Esophagus squamous epithelium (tissue), 5 donors: ENCODE measurements at places on chromosomes 11 and 22.

- H3K36me3 ChIP-seq, result no peaks in the 10 kb centered on the region
- H3K27me3 ChIP-seq, result no peaks in the 10 kb centered on the region
- H3K4me3 ChIP-seq, result no peak overlapping the region
Observed at GRCh38 chr22:20238536-20238900, 29.6 kb downstream of the RTN4R start.

GRCh38 chr11:112161012-112161411 is 2.9 kb downstream of the IL18 start:
- H3K36me3 ChIP-seq, result no peaks in the 10 kb centered on the region
- H3K27me3 ChIP-seq, result no peaks in the 10 kb centered on the region
- no peak for DNase-seq
- peak overlapping the region; percentile 59 for H3K4me3 ChIP-seq
- H3K27ac ChIP-seq, result peak overlapping the region; percentile 28

DNA sequence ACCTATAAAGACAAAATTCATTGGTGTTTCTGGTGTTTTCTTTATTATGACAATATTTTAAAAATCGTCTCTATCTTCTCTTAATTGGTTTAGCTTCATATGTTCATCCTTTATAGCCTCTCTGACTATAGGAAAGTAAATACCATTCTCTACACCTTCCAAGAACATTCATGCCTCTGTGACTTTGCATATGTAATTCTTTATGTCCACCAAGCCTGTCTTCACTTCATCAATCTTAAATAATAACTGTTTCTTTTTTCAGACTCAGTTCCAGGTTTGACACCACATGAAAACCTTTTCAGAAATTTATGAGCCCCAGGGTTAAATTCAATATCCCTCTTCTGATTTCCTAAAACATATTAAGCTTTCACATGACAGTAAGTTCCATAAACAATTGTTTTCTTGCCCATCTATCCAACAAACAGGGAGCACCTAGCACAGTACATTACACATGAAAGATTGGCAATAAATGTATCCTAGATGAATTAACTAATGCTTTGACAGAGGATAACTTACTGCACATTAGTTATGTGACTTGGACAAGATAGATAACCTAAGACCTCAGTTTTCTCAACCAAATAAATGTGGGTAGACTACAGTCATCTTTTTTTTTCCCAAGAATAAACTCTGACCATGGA is 886.1 kb downstream of the LRRC4C start:
- no peak overlapping the region for H3K27ac ChIP-seq
- DNase-seq, result no peak
- H3K4me1 ChIP-seq, result no peaks in the 10 kb centered on the region
- H3K4me3 ChIP-seq, result no peak overlapping the region
- no peaks in the 10 kb centered on the region for H3K27me3 ChIP-seq

DNA sequence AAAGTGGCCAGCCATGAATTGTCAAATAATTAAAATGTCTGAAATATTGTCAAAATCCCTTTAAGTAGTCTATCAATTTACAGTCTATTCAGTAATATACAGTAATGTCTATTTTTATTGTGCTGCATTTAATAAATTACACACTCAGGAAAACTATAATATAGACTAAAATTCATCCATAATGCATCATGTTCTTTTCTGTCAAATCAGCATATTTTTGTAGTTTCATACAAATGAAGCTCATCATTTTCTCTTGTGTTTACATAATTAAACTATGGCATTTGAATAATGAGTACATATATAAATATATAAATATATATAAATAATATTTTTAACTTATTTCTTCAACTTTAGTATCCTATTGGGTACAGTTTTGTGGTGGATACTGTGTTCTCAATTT is 868.7 kb upstream of the CHORDC1 start:
- H3K27ac ChIP-seq, result no peak overlapping the region
- no peak overlapping the region for H3K4me3 ChIP-seq
- no peaks in the 10 kb centered on the region for H3K27me3 ChIP-seq

DNA sequence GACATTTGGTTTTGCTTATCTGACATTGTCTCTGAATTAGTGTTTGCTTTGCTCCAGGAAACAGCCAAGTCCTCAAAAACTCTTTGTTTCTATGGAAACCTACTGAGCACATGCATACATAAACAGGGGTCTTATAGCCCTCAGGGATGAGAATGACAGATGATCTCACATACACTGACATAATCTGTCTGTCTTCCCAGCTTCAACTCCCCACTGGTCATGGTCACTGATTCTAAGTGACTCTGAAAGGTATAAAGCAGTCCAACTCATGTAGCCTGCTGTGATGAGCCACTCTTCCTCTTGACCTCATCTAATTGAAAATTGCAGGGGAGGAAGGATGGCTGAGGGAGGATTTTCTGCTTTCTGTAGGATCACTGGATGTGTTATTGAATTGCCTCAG is 12.6 kb downstream of the ZNF143 start:
- no peak for DNase-seq
- H3K4me3 ChIP-seq, result no peak overlapping the region
- no peaks in the 10 kb centered on the region for H3K27me3 ChIP-seq

DNA sequence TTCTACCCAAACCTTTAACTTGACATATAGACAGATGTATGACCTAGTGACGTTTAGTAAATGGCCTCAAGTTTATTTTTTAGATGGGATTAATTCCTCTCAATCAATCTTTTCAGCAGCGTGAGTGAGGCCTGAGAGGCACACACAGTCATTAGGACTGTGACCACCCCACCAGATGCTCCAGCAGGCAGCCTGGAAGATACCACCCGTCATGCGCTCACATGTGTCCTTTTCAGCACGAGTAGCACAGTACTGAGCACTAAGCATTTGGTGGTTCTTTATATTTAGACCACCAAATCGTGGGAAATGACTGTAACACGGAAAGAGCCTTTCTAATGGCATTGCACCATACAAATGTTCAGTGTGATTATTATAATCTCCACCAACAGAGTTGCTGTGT is 354.6 kb upstream of the DDI1 start:
- no peaks in the 10 kb centered on the region for H3K36me3 ChIP-seq
- no peak overlapping the region for H3K27ac ChIP-seq
- DNase-seq, result no peak
- H3K4me3 ChIP-seq, result no peak overlapping the region

DNA sequence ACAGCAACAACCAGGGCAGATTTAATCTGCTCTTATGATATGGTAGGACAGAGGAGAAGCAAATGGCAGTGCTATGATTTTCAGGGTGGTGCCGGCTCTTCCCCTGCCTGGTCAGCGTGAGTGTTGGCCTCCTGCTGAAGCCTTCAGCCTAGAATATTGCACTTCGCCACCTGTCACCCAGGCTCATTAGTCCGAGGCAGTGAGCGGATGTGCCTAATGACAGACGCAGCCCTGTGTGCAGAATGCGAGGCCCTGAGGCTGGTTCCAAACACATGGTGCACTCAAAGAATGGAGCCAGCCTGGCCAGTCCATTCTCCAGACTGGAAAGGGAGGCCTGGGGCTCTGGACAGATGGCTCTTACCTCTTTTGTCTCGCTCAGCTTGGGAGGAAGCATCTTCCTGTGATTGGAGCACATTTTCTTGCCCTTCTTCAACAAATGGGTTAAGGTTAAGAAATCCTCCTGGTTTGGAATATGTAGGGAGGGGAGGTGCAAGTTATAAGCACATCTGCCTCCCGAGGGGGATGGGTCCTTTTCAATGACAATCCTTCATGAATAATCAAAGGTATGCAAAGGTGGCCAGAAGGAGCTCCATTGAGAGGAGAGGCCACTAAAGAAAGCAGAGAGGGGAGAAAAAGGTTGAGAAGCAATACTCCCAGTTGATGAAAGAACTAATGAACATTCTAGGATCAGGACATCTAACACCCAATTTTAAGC is 39.7 kb upstream of the GALNT18 start:
- H3K4me1 ChIP-seq, result no peaks in the 10 kb centered on the region
- H3K27me3 ChIP-seq, result no peaks in the 10 kb centered on the region
- no peak overlapping the region for H3K4me3 ChIP-seq
- H3K27ac ChIP-seq, result no peak overlapping the region
- no peak for DNase-seq

DNA sequence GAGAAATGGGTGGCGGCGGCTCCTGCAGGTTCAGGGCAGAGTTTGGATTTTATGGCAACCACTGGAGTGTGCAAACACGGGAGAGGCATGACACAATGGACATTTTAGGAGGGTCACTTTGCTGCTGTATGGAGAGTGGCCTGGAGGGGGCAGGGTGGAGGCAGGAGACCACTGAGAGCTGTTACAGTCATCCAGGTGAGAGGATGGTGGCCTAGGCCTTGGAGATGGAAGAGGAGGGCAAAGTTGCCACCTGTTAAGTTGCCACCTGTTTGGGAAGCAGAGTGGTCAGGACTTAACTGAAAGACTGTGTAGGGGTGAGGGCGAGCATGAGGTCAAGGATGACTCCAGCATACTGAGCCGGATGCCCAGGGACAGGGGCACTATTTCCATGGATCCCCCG is 2.3 kb upstream of the RAD9A start:
- H3K27ac ChIP-seq, result no peak overlapping the region
- H3K36me3 ChIP-seq, result peaks cover 12% of the 10 kb centered on the region
- no peaks in the 10 kb centered on the region for H3K27me3 ChIP-seq
- peaks cover 18% of the 10 kb centered on the region for H3K4me1 ChIP-seq
- no peak overlapping the region for H3K4me3 ChIP-seq

DNA sequence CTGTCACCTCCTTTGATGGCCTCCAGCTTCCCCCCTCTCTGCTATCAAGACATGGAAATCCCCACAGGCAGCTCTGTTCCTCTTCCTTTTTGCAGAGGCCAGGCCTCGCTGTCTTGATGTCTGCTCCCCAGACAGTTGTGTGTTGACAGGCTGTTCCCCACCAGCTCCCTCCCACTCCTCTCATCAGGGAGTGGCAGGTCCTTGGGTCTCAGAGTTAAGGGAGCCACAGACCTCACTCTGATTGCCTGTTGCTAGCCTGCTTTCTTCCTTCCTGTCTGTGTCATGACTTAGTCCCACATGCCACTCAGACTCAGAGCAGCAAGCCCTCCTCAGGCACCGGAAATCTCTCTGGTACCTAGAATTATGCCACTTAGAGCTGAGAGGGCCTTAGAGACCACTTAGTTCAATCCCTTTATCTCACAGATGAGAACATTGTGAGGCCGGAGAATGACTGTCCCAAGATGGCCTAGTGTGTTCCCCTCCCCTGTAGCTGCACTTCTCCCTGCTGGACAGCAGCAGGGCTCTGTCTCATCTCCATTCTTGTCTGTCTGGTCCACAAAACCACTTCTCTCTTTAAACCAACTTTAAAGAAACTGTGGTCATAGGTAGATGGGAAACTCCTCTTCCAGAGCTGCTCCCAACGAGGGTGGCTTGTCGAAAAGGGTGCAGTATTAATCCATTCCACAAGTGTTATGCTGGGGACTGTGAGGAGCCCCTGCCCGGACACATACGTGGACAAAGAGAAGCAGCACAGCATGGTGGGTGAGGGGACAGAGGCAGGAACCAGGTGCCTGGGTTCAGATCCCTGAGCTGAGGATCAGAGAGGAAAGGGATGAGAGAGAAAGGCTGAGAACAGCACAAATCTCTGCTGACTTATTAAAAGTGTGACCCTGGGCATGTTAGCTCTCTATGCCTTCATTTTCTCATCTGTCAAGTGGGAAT is 4.2 kb downstream of the AMPD3 start:
- no peaks in the 10 kb centered on the region for H3K36me3 ChIP-seq
- peaks cover 41% of the 10 kb centered on the region for H3K4me1 ChIP-seq
- H3K27ac ChIP-seq, result no peak overlapping the region
- DNase-seq, result no peak

- peaks cover 7% of the 10 kb centered on the region for H3K4me1 ChIP-seq
- no peaks in the 10 kb centered on the region for H3K27me3 ChIP-seq
- H3K27ac ChIP-seq, result no peak overlapping the region
- DNase-seq, result no peak
Observed at GRCh38 chr11:108370990-108371389, 96.3 kb downstream of the C11orf65 start.

DNA sequence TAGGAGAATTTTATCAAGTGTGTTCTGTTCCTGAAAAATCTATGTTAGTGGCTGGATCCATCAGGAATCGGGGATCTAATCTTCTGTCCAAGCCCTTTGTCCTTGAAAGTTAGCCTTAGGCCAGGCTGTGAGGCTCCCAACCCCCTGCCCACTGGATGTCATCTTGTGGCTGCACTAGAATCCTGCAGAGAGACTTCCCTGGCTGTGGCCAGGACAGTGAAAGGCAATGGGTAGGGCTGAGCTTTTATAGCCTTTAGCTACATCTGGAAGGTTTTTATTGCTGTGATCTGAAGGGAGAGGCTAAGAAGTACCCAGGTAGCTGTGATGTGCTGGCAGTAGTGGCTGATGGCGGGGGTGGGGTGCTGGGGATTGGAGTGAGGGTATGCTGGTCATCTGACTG is 2.1 kb downstream of the OAF start:
- no peaks in the 10 kb centered on the region for H3K36me3 ChIP-seq
- H3K27me3 ChIP-seq, result peaks cover 5% of the 10 kb centered on the region
- peak overlapping the region; percentile 90 for H3K27ac ChIP-seq
- peak overlapping the region; percentile 64 for H3K4me3 ChIP-seq

DNA sequence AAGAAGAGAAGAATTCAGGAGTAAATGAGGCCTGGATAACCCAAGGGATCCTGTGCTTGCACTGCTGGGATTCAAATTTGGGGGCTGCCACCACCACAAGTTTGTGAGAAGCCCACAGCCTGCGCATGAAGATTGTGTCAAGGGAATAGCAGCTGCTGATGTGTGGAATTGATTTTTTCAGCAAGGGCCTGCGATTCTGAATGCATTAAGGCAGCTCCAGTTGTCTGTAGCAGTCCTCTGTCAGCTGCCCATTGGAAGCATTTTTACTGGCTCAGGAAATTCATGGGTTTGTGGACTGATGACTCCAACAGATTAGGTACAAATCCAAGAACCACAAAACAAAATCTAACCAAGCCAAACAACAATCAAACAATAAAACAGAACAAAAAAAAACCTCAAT is 14.0 kb downstream of the ARVCF start:
- no peak overlapping the region for H3K27ac ChIP-seq
- H3K4me3 ChIP-seq, result no peak overlapping the region
- no peaks in the 10 kb centered on the region for H3K36me3 ChIP-seq
- DNase-seq, result no peak

GRCh38 chr22:32788904-32789624 is 12.4 kb upstream of the TIMP3 start:
- no peak overlapping the region for H3K4me3 ChIP-seq
- no peaks in the 10 kb centered on the region for H3K36me3 ChIP-seq
- DNase-seq, result no peak
- H3K27me3 ChIP-seq, result no peaks in the 10 kb centered on the region

- no peak for DNase-seq
- no peaks in the 10 kb centered on the region for H3K36me3 ChIP-seq
- no peak overlapping the region for H3K27ac ChIP-seq
- H3K4me3 ChIP-seq, result peak overlapping the region; percentile 65
- H3K27me3 ChIP-seq, result peaks cover 65% of the 10 kb centered on the region
Observed at GRCh38 chr11:70078781-70079616, 882 bp downstream of the ANO1 start.
